COR-L47 (cell line): ENCODE measurements at places on chromosomes 2 and 18.

GRCh38 chr2:120227111-120227991 is 4.2 kb upstream of the TMEM185B start:
- DNase-seq: no peak

- no peak for DNase-seq
Measured at GRCh38 chr2:11379558-11379957, 35.1 kb upstream of the ROCK2 start.

GRCh38 chr2:207484444-207485391 is 45.0 kb upstream of the CREB1 start:
- no peak for DNase-seq

DNA sequence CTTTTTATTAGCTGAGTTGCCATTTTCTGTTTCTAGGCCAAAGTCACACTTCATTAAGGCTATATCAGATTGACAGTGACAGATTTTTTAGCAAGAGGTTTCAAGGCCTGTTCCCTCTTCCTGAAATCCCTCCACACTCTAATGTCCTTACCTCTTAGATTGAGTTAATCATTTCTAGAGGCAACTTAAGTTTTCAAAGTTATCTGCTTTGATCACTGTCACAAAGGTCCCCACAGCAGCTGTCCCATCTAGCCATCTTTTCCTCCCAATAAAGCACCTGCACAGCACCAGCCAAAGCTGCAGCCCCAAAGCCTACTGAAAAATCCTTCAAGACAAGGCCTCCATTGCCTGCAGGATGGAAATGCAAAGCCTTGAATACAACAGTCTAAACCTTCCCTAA is 13.4 kb downstream of the AMMECR1L start:
- no peak for DNase-seq

- no peak for DNase-seq
Measured at GRCh38 chr18:9694174-9694573, 13.9 kb upstream of the RAB31 start.

- no peak for DNase-seq
Measured at GRCh38 chr2:72350852-72351251, 203.2 kb upstream of the CYP26B1 start.

DNA sequence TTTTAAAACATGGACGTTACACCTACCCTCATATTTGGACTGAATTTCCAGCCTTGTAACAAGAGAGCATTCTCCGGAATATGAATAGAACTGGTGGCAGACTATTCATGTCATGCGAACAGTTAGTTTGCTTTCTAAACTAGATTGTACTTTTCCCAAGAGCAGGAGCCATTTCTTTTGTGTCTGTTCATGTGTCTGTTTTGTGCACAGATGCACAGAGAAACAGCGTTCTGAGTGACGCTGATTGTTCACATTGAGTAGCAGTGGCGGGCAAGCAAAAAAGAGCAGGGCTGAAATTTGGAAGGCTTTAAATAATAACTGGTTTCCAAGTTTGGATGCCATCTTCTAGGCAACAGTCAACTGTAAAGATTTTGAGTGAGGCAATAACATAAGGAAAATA is 200.3 kb downstream of the NRXN1 start:
- DNase-seq: no peak

DNA sequence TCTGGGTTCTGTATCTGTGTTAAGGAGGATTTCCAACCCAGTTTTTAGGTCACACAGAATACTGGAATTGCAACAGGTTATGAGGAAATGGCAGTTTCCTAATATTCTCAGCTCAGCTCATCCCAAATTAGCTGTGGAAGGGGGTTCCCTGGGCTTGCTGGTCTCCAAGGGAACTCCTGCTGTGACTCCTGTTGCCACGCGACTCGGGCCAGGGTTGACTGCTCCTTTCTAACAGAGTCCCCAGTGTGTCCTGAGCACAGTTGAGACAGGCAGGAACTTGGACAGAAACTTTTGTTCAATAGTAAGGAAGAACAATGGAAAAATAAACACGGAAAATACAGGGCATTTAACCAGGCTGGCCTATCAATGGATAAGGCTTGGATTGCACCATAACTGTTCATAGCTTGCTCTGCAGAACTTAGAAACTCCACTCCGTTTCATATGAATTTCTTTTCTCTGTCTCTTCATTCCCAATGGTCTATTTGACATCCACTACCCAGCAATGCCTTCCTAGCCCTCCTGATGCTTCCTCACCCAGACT is 3.8 kb upstream of the ROCK2 start:
- no peak for DNase-seq

- no peak for DNase-seq
Measured at GRCh38 chr2:60882971-60883753, 1.8 kb downstream of the REL start.

GRCh38 chr2:57107353-57107752 is 923.6 kb downstream of the CCDC85A start:
- DNase-seq: no peak

DNA sequence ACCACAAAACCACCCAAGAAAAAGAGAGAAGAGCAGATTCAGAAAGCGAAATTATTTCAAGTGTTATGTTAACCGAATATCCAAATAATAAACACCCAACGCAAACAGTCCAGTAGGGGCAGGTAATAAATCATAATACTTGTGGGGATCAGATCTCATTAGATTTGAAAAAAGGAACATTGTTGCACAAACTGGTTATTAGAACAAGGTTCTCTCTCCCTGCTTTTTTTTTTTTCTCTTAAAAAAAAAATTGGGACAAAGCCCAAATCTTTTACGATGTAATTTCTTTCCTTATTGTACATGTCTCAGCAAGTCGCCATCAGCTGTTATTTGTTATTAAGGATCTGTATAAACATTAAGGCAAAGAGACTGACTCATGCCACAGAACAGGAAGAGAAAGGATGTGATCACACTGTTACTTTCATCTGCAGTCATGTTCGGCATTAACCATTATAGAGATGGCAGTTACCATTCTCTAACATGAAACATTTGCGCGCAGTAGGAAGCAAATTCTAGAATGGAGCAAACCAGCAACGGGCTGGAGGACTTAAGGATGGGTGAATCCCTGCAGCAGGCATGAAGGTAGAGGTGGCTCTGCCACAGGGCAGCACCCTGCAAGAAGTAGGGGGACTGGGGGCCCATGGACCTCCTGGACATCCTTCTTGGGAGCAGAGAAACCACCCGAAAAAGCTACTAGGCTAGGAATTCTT is 42.0 kb downstream of the EPHA4 start:
- DNase-seq: peak; percentile 73

DNA sequence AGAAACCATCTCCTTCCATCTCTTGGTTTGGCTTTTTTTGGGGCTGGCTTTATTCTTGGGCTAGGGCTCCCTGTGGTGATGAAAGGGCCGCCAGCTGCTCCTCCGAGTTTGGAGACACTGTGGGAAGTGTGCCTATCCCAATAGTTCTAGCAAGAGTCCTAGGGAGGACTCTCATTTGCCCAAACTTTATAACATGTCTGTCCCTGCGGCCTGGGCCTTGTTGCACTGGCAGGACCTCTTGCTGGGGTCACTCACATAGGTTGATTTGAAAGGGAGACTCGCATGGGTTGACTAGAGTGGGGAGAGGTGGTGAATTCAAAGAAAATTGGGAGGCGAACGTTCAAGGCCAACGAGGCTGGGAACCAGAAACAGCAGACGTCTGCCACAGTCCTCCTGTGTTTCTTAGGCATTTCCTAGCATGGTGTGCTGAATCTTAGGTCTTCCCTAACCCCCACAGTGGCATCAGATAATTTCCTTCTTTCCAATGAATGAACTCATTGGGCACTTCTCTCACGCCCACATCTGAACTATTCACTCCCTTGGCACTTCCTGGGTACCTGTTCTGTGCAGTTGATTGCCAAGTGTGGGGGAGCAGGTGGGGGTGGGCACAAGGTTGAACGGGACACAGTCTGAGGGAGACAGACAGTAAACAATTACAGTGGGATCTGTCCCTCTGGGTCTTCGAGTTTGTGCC is 26.8 kb downstream of the NIFK start:
- no peak for DNase-seq

GRCh38 chr2:239756790-239757760 is 268.1 kb downstream of the NDUFA10 start:
- no peak for DNase-seq

- peak; percentile 58 for DNase-seq
Measured at GRCh38 chr2:40244675-40245074, 207.2 kb downstream of the SLC8A1 start.

DNA sequence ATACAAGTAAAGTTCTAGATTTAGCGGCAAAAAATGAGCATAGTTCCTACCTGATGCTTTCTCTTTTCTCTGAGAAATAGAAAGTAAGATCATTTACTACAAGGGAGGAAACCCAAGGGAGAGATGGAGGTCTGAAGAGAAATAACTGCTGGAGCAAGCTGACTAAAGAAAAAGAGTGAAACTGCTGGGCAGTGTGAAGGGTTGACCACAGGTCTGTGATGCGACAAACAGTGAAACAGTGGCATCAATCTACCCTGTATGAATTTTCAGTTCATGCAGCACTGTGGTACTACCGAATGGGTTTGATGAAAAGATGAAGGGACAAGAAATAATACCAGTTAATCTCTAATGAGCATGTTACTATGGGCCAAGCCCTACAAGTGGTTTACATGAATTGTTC is 52.2 kb downstream of the CUL3 start:
- DNase-seq: no peak

DNA sequence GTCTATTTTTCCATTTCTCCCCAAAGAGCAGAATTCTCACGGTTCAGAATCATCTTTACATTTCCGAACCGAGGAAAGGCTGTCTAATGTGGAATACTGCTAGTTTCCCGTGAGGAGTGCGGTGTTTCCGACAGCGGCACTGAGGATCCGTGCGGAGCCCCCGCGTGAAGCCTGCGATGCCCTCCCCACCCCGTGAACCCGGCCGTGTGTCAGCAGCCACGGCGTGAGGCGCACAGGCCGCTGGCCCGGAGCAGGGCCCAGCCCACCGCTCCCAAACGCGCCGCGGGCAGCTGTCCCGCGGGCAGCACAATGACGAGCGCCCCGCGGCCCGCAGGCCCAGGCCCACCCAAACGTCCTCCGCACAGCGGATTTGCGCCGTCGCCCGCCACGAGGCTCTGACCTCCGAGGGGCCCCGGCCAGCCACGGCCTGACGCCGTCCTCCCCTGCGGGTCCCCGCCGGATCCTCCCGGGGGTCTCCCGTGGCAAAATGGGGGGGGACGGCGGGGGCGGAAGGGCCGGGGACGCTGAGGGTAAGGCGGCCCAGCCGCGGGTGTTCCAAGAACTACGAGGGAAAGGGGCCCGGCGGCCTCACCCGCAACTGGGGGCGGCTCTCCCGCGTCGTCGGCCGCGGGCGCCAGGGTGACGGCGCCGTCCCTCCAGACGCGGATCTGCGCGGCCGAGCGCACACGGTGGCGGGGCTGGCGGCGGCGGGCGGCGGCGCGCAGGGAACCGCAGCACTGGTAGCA is 796 bp downstream of the SPIRE1 start:
- peak; percentile 34 for DNase-seq

DNA sequence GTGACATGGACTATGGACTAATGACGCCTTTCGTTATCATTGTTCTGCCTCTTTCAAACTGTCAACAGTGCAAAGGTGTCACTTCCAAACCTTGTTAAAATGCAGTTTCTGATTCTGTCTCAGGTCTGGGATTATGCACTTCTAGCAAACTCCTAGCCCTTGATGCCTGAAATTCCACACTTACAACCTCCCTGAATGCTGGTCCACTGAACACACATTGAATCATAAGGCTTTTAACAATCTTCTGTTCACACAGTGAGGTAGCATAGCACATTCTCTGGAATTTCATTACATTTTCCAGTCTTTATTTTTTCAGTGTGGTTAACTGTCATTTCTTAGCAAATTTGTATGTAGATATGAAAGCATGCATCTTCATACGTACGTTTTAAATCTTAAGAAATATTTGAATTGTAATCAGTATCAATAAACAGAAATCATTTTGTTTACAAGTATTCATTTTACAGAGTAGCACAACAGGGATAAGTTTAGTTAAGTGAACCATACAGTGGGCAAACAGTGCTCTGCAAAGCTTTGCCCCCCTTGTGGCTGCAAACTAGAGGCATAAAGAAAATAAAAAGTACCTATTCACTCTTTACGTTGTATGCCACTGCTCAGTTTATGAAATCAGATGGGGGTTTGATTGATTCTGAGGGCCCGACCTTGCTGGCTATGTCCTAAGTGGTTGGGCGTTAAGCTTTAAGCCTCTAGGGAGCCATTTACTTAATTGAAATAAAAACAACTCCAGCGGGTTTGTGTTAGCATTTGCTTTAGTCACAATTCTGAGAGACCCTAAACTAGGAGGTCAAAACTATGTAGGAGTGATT is 250.8 kb downstream of the LRRTM1 start:
- DNase-seq: no peak

GRCh38 chr2:118622108-118622507 is 225.3 kb downstream of the EN1 start:
- no peak for DNase-seq

- DNase-seq: no peak
Measured at GRCh38 chr18:21031845-21032244, 79.8 kb downstream of the ROCK1 start.

DNA sequence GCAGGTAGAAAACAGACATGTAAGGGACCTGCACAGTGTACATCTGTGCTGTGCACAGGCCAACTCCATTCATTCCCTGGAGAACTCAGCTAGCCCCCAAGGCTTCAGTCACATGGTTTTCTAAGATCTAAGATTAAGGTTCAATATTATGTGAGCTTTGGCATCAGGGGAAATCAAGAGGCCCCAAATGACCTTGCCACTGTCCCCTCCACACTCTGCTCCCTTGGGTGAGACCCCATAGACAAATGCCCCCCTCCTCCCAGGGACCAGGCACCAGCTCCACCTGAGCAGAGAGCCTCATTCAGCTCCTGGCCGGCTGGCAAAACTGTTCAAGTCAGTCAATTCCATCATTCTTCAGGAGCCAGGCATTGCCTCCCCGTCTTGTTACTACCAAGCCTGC is 93.6 kb upstream of the TMEM18 start:
- DNase-seq: no peak

DNA sequence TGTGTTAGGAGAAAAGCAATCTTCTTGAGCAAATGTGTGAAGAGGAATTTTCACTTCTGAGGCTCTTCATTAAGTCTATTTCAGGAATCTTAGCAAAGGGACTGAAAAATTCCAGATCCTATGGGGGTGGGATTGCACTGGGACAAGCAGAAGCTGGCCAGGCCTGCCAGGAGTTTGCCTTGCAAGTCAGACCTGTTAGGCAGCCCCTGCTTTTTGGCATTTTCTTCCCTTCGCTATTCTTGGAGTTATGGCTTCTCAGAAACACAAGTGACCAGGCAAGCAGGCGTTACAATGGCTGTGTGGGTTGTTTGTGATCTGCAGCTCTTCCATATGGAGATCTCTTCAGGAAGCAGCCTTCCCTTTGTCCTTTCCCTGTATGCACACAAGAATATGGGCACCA is 8.0 kb upstream of the CCDC85A start:
- DNase-seq: no peak

- DNase-seq: no peak
Measured at GRCh38 chr2:169291517-169291916, 70.8 kb downstream of the LRP2 start.

DNA sequence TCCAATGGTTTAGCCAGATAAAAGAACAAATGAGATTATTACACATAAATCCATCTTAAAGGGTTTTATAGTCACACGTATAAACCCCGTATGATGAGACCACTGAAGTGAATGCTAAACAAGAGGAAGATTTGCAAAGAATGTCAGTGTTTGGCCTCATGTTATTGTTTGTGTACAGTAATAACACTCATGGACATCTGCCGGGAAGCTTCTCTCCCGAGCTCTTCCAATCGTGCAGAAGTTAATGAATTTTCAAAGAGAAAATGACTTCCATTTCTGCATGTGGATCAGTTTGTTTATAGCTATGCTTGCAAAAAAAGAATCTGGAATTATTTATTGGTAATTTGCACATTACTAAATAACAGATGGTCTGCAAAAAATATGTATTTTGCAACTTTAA is 88.5 kb upstream of the APCDD1 start:
- no peak for DNase-seq
